ENCODE measurements at places on chromosomes 3 and 15. TPM values are rescaled to one million over a fixed set of nuclear protein-coding genes. Genes with fewer than 3 reads are reported as not detected.

ATP13A5 gene
- total RNA-seq: not detected

PEX5L gene
- total RNA-seq: not detected

CYP8B1 gene
- total RNA-seq: 0.12 TPM

CPN2 gene
- total RNA-seq: not detected

GUCA1C gene
- total RNA-seq: not detected

CTXN2 gene
- not detected for total RNA-seq

DNA sequence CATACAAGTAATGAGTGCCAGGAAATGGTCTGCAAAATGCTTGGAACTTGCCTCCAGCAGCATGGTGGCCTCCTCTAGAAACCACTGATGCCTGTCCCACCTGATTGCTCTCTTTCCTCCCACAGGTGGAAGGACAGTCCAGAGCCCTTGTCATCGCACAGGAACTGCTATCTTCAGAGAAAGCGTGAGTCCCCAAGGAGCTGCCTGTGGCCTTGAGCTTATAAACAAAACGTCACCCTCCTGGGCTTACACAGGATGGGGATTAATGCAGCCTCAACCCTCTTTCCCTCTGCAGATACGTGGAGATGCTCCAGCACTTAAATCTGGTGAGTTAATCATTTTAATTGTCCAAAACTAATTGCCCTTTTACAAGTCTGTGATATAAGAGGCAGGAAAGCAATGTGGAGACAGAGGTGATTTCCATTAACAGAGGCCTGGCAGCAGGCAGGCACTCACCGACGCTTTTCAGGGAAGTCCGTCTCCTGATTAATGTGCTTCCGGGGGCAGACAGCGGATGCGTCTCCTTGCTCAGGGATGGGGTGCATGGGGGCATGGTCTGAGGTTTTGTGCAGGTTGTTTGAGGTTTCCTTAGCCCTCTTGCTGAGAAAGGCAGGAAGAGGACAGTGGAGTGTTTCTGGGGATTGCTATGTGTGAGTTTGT lies 61.8 kb downstream of the FGD5 start:
- DNase-seq: no peak
- no peak overlapping the region for H3K4me3 ChIP-seq
- no peak overlapping the region for H3K27ac ChIP-seq
- peaks cover 6% of the 10 kb centered on the region for H3K27me3 ChIP-seq
- H3K4me1 ChIP-seq: no peaks in the 10 kb centered on the region

DNA sequence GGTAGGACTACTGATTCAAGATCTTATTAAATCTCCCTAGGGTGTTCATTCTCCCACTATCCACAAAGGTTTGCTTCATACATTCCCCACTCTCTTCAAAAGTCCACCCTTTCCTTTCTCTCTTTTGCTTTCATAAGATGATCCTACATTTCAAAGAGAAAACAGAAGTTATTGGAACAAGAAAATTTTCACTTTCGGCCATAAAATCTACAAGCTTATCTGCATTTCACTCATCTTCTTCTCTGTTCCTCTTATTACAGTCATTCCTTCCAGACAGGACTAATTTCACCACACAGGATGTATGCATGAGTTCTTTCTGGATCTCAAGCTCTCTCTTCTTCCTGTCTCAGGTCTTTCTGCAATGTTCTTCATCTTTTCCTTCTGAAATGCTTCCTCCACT lies 238.7 kb downstream of the ISL2 start:
- no peaks in the 10 kb centered on the region for H3K27me3 ChIP-seq
- DNase-seq: no peak
- H3K4me1 ChIP-seq: peaks cover 5% of the 10 kb centered on the region
- H3K4me3 ChIP-seq: no peak overlapping the region

GRCh38 chr3:36904641-36905040 lies 40.2 kb downstream of the TRANK1 start:
- no peak overlapping the region for H3K4me3 ChIP-seq
- H3K4me1 ChIP-seq: peaks cover 4% of the 10 kb centered on the region
- no peak overlapping the region for H3K27ac ChIP-seq
- no peaks in the 10 kb centered on the region for H3K27me3 ChIP-seq

- H3K4me3 ChIP-seq: no peak overlapping the region
- no peak for DNase-seq
- no peak overlapping the region for H3K27ac ChIP-seq
- H3K4me1 ChIP-seq: no peaks in the 10 kb centered on the region
- H3K27me3 ChIP-seq: peaks cover 4% of the 10 kb centered on the region
Observed at GRCh38 chr3:40680685-40681657, 156.2 kb downstream of the ZNF621 start.

- no peaks in the 10 kb centered on the region for H3K36me3 ChIP-seq
- H3K4me3 ChIP-seq: no peak overlapping the region
- H3K4me1 ChIP-seq: no peaks in the 10 kb centered on the region
- H3K27ac ChIP-seq: no peak overlapping the region
- no peaks in the 10 kb centered on the region for H3K27me3 ChIP-seq
- DNase-seq: no peak
Observed at GRCh38 chr3:147960786-147961185, 551.6 kb downstream of the ZIC1 start.

DNA sequence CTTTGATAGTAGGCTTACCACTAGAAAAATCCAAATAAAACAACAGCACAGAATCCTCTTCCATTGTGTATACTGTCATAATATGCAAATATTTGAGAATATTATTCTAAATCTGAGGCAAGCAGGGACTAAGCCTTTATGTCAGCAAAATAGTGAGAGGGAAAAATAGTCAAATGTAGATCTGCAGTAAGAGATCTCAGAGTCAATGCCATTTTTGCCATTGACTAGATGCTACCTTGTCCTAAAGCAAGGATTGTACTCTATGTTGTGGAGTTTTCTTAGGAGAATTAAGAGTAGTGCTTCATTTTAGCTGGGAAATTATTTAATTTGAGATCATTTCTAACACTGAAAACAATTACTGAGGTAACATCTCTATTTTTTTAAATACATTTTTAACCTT lies 50.2 kb downstream of the IQCH start:
- H3K4me3 ChIP-seq: no peak overlapping the region
- no peak for DNase-seq
- H3K36me3 ChIP-seq: no peaks in the 10 kb centered on the region
- no peaks in the 10 kb centered on the region for H3K27me3 ChIP-seq
- no peak overlapping the region for H3K27ac ChIP-seq

DNA sequence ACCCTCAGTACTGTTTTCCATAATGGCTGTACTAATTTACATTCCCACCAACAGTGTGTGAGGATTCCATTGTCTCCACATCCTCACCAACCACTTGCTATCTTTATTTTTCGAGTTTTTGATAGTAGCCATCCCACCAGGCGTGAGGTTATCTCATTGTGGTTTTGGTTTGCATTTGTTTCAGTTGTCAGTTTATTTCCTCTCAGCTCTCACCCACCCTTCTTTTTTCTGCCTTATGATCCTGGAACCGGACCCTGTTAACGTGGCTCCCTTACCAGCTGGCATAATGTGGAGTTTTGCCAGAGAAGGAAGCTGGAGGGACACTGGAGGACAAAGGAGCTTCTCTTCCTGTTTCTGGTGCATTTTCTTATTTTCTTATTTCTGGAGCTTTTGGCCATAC lies 25.1 kb upstream of the SH3GL3 start:
- no peaks in the 10 kb centered on the region for H3K27me3 ChIP-seq
- H3K36me3 ChIP-seq: no peaks in the 10 kb centered on the region
- H3K4me1 ChIP-seq: no peaks in the 10 kb centered on the region
- no peak overlapping the region for H3K27ac ChIP-seq
- no peak for DNase-seq

- no peak overlapping the region for H3K4me3 ChIP-seq
- no peak overlapping the region for H3K27ac ChIP-seq
- H3K4me1 ChIP-seq: no peaks in the 10 kb centered on the region
Observed at GRCh38 chr3:157633241-157633640, 130.0 kb upstream of the VEPH1 start.

GRCh38 chr15:100053474-100054121 lies 288.2 kb downstream of the ADAMTS17 start:
- no peak overlapping the region for H3K27ac ChIP-seq
- H3K27me3 ChIP-seq: no peaks in the 10 kb centered on the region
- H3K4me1 ChIP-seq: no peaks in the 10 kb centered on the region
- H3K4me3 ChIP-seq: no peak overlapping the region
- no peak for DNase-seq

GRCh38 chr3:151285940-151286339 lies 7.6 kb upstream of the P2RY14 start:
- no peak for DNase-seq
- no peaks in the 10 kb centered on the region for H3K4me1 ChIP-seq

DNA sequence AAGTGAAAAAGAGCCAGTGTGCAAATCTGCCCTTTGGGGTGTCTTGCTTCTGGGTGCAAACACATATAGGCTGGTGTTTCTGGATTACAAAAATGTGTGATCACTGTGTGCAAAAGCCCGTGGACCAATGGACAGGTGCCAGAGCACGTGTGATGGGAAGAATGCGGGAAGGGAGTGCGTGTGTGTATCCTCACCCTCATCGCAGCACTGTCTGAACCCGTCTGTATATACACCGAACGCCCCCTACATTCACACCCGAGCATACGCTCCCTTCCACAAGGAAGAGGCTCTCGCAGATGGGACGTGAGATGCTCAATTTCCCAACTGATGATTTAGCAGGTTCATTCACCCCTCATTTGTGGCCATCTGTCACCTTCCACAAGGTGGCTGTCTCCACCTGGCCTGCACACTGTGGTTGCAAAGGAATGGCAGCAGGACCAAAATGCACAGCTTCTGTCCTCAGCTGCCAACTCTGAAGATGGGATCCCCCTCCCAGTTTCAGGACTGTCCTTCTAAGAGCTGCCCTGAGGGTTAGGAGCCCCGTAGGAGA lies 19.4 kb upstream of the SLC6A1 start:
- H3K27ac ChIP-seq: no peak overlapping the region
- no peaks in the 10 kb centered on the region for H3K36me3 ChIP-seq
- no peak for DNase-seq

GRCh38 chr3:56303487-56303886 lies 164.8 kb downstream of the ERC2 start:
- H3K36me3 ChIP-seq: no peaks in the 10 kb centered on the region
- peak; percentile 15 for DNase-seq
- no peaks in the 10 kb centered on the region for H3K4me1 ChIP-seq
- 0 out of 2 replicates have a peak, but pooled peaks cover 8% of the 10 kb centered on the region for H3K27me3 ChIP-seq
- no peak overlapping the region for H3K27ac ChIP-seq
- H3K4me3 ChIP-seq: no peak overlapping the region

DNA sequence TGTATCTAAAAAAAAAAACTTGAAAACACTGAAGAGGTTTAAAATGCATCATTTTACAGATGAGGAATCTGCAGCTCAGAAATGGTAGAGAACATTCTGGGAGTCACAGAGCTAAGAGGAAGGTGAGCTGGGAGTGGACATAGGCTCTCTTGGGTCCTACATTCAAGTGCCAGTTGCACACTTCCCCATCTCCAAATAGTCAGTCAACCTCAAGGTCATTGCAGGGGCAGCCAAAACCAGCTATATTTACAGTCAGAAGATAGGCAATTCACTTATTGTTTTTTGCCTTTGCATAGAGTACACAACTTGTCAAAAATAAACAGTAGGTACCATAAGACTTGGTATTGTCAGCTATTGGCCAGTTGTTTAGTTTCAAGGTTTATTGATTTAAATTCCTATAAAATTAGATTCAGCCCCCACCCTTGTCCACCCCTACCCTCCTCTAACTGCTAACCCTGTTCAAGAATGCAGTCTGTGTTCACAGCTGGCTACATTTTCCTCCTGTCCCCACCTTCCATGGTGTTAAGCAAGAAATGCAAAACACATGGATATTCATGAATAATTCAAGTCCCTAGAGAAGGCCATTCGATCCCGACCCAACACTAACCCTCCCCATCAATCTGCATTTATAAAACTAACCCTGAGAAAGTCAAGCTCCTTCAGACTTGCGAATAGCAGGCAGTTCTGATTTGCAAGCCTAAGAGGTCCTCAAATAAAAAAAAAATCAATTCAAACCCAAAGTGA lies 567.0 kb upstream of the MCTP2 start:
- no peak for DNase-seq
- no peaks in the 10 kb centered on the region for H3K36me3 ChIP-seq
- H3K27ac ChIP-seq: no peak overlapping the region

DNA sequence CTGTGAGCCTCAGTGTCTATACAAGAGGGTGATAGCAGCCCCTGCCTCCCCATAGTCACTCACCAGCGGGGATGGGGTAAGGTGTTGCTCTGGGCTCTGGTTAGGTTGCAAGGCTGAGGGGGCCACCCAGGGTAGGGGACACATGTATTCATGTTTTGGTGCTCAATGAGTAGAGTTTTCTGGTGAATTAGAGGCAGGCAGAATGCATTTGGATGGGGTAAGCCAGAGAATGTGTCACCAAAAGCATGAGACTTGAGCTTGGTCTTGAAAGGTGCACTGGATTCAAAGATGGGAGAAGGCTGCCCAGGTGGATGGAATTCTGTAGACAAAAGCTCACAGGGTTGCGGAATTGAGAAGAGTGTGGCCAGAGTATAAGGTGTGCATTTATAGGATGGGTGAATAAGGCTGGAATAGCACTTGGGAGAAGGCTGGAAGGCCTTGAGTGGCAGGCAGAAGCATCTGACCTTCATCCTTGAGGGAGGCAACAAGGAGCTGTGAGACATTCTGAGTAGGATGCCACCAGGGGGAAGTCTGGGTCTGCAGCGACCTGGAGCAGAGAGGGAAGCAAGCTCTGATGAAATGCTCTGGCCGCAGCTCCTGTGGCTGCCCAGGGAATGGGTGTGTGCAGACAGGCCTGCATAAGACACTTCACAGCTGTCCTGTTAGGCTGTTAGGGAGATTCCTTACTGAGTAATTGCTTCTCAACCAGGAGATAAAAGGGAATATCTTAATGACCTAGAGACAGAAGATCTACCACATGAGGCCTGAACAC lies 149.6 kb downstream of the CHDH start:
- peaks cover 25% of the 10 kb centered on the region for H3K27me3 ChIP-seq
- no peak for DNase-seq
- no peak overlapping the region for H3K4me3 ChIP-seq
- H3K4me1 ChIP-seq: no peaks in the 10 kb centered on the region
- no peaks in the 10 kb centered on the region for H3K36me3 ChIP-seq
- H3K27ac ChIP-seq: no peak overlapping the region

DNA sequence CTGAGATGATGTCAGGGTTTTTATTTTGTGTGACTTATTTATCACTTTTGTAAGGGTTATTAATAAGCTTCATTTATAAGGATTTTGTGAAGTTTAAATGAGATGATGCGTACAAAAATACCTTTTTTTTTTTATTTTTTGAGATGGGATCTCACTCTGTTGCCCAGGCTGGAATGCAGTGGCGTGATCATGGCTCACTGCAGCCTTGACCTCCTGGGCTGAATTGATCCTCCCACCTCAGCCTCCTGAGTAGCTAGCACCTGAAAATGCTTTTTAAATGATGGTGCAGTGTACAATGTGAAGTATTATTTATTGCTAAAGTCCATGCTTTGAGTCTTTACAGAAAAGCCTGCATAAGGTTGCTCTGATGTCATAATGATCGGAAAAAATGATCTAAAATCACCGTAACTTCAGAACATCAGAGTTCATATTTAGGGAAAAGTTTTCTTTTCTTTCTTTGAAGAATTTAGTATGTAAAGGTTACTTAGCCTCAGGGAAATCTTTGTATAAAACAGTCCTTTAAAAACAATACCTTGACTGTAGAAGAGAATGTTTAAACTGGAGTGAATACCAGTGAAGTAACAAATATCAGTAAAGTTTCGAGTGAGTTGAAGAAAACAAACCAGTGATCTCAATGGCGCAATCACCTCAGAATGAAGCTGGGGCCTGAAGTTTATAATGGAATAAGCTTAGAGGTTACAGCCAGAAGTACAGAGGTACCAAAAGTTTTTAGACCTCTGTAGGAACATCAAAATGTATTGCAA lies 29.7 kb downstream of the TCF12 start:
- no peaks in the 10 kb centered on the region for H3K36me3 ChIP-seq
- DNase-seq: no peak
- no peak overlapping the region for H3K4me3 ChIP-seq
- H3K4me1 ChIP-seq: no peaks in the 10 kb centered on the region
- no peak overlapping the region for H3K27ac ChIP-seq
- H3K27me3 ChIP-seq: no peaks in the 10 kb centered on the region
